T-helper 1 cell (primary cell): ENCODE measurements at places on chromosomes 7 and 10.

DNA sequence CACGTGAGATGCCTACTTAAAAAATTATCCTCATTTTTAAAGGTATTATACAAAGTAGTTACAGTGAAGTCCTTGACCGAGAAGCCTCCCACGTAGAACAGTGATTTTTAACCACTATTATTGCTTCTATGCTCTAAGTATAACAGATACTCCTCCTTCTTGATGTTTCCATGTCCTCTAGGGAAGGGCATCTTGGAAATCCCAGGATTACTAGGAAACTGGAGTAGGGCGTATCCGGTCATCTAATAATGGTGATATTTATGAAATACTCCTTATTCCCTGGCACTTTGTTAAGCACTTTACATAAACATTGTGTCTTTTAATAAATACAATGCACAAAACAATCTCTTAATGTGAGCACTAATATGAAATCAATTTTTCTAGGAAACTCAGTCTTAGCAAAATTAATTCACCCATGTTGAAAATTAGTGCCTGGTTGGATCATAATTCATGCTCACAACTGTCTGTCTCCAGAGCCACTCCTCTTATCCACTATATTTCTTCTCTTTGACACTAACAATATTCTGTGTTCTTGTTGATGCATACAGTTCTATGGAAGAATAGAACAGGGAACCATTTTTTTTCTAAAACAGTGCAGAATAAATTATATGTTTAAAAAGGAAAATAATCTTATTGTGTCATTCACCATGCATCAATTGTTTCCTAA lies 128.6 kb upstream of the SEMA3E start:
- DNase-seq: no peak

DNA sequence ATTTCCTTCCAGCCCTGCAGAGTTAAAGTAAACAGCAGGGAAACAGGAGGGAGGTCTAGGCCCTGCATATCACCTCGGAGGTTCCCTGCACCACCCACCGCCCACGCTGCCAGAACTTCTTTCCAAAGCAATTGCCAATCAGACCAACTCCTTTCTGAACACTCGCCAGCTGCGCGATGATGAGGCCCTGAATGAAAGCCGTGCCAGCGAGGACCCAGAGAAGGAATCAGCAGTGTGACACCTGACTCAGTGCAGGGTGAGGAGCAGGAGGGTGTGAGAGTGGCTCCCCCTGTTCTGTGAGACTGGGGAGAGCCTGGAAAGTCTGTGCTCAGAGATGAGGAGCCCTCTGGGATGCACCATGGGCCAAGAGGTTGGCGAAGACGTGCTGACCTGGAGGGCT lies 3.3 kb upstream of the TCERG1L start:
- no peak for DNase-seq

- DNase-seq: no peak
Observed at GRCh38 chr7:129149511-129149910, 5.0 kb downstream of the TSPAN33 start.

GRCh38 chr7:117587931-117588330 lies 108.1 kb downstream of the CFTR start:
- DNase-seq: no peak

GRCh38 chr10:4947039-4947634 lies 16.1 kb upstream of the AKR1C1 start:
- no peak for DNase-seq
